ENCODE measurements at places on chromosomes 1 and 21.

DNA sequence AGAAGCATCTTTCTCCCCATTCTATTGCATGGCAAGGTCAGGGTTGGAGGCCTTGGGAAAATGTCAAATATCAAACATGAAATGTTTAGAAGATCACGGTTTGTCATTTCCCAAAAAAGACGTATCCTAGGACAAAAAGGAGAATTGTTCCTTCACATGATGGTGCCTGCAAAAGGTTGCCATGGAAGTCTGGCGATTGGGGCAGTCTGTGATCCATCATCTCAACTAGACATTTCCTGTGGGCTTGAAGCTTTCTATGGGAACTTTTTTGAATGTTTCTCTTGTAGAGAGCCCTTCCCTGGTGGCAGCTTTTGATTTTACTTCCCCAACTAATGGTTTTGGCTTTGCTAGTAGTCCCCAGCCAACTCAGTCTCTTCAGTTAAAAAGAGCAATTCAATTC, 106.3 kb downstream of the TGFB2 start:
- no peak for DNase-seq

DNA sequence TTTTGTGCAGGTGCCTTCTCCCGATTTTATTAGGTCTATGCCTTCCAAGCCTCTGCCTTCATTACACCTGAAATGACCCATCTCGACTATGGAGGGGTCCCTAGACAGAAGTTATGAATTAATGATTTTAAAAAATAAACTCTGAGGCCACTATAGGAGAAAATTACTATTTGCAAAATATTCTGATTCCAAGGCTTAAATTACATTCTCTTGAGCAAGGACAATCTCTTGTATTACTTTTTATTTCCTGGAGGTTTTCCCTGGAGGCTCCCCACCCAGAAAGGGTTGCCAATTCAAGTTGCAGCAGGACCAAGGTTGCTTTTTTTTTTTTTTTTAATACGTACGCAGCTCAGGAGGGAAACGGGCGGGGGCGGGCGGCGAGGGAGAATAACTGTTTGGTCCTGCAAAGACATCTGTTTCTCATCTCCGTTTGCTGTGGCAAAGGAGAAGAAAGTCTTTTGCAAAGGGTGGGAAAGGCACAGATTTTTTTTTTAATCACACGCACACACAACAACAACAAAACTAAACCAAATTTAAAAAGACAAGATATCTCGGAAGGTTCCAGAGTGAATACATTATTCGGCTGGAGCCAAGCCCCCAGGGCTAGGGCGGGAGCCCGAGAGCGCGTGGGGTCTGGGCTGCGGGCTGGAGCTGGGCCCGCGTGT, 618 bp upstream of the SERTAD4 start:
- no peak for DNase-seq

GRCh38 chr1:86712088-86712860, 7.9 kb downstream of the SH3GLB1 start:
- DNase-seq, result no peak

DNA sequence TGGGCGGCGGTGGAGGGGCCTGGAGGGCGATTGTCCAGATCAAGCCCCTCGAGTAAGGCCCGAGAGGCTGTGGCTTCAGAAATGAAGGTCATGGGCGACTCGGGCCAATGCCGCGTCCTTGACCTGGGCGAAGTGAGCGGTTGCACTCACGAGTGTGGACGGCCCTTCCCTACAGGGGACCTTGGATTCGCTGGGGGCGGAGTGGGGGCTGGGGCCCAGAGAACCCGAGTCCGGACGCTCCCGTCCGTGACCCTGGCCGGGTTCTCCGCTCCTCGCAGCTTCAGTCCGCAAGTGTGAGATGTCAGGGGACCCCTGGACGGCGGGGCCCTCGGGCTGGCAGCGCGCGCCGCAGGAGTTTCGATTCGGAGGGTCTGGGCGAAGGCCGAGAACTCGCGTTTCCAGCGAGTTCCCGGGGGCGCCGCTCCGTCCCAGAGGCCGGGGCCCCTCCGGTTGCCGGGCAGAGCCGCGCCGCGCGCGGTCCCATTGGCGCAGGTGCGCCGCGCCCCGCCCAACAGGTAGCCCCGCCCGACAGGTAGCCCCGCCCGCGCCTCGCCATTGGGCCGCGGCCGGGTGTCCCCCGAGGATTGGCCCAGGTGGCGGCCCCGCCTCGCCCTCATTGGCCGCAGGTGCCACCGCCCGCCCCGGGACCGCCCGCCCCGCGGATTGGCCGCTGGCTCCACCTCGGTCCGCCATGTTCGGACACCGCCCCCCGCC, at the start of gene PRKCZ:
TSS of gene PRKCZ (plus strand) at position 694 of the 714 bp plus-strand sequence. CDS start 220 bp downstream, outside the sequence.
- no peak for DNase-seq

DNA sequence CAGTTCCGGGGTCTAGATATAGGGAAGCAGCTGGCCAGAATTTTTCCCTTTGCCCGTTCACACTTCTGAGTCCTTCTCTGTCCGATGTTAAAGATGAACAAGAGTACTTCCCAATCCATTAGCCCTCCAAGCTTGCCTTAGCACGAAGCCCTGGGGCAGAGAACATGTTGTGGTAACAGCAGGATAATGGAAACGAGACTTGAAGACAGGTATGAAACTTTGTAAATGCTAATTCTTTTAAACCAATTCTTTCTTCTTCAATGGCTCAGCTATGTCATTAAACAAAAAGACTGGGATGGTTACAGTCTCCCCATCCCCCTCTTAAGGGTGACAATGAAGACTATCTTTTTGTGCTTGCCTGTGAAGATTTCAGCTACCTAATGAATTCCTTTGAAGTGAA, 218.5 kb downstream of the PLA2G4A start:
- DNase-seq, result no peak

DNA sequence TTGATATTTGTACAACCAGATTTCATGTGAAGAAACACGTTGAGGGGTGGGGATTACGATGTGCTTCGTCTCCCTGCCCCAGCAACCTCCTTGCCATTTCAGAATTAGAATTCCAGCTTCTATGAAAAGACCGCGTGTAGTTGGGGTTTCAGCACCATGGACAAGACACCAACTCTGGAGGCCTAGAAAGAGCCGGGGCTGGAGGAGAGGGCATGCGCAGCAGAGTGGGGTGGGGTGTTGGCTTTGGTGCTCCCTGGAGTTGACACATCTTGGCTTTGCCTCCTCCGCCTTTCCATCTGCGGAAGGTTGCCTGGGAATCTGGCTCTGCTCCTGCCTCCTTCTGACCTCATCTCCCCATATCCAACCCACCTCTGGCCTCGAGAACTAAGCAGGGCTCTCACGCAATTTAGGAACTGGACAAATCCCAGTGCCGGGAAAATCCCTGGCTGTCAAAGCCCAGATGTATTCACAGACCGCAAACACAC, 11.8 kb downstream of the HTR6 start:
- DNase-seq, result peak; percentile 55

DNA sequence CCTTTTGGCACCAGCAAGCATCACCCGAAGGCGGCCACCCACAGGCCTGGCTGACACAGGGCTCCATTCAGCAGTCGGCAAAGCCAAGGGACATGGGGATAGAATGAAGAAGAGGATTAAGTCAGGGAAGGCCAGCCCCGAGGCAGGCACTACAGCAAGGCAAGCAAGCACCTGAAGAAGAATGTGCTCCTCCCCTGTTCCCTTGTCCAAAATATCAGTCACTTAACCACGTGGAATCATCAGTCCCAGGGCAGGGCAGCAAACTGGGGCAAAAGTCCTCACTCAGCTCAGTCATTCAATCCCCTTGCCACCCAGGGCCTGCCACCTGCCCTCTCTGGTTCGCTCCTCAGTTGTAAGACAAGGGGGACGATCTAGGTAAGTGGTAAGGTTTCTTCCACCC, 9.3 kb downstream of the KANK4 start:
- no peak for DNase-seq

- DNase-seq, result peak; percentile 76
Measured at GRCh38 chr1:170863621-170864020, 71.7 kb upstream of the MROH9 start.

DNA sequence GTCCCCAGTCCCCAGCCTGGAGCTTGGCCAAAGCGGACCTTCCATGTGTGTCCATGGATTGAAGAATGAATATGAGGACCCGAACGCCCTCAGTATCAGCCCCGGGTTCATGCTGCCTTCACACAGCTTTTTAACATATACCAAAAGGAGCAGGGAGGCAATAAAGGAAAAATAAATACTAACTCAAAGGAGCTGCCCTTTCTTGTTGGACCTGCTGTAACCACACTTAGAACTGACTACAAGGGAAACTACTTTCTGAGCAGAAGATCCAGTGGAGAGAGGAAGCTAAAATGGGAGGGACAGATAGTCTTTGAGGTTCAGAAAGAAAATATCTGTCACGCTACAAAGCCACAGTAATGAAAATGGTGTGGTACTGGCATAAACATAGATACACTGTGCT, 48.6 kb downstream of the CNN3 start:
- DNase-seq, result peak; percentile 11

DNA sequence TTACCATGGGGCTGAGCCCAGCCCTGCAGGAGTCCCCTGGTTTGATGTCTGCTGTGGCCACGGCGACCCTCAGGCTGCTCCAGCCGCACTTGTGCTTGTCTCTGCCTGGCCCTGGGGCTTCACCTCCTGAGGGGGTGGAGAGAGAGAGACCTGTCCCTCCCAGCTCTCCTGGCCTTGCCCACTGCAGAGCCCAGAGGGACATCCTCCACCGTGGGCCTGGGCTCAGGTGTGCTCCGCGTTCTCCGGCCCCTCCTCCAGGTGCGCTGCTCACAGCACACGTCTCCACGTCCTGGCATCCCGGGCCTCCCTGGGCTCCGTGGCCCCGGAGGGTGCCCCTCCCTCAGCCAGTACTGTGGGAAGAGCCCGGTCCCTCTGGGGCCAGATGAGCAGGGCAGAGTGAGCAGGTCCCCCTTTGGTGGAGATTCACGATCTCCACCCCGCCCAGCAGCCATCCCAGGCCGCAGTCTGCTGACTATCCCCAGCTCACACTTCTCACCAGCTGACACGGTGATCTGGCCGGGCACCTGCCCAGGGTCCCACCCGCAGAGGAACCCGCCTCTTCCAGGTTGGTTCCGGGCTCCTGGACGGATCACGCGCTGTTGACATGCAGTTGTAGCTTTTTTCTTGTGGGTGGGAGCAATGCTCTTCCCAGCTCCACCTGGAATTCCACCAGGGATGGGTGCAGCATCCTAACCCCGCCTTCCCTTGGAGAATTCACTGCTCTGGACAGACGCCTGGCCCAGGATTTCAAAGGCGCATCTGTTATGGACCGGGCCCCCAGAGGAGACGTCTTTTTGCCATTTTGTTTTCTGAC, 41.8 kb upstream of the POFUT2 start:
- no peak for DNase-seq

- peak; percentile 82 for DNase-seq
Measured at GRCh38 chr1:116826818-116827606, 72.8 kb downstream of the CD2 start.

Measured in OCI-M1 (cell line).